IMR-90 (cell line): ENCODE measurements at places on chromosomes 5 and 9. TPM values are rescaled to one million over a fixed set of nuclear protein-coding genes. Genes with fewer than 3 reads are reported as not detected.
A peak's percentile ranks its signal among the peaks of the same experiment; 100 is the strongest.

DNA sequence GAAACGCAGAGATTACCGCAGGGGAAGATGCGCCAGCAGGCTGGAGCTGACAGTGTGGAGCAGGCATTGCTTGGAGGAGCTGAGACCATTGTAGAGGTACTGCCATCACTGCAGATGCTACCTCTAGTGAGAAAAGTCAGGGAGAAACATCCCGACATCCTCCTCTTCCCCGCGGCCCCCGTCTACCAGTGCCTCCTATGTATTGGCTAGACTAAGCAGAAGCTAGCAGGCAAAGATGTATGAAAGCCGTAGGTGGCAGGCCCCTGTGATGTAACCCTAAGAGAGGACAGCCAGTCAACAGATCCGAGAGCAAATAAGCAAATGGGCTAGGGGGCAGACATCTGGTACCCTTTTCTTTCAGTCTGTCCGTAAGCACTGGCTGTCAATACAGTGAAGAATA is 115.5 kb upstream of the ACTBL2 start:
- no peak for DNase-seq

DNA sequence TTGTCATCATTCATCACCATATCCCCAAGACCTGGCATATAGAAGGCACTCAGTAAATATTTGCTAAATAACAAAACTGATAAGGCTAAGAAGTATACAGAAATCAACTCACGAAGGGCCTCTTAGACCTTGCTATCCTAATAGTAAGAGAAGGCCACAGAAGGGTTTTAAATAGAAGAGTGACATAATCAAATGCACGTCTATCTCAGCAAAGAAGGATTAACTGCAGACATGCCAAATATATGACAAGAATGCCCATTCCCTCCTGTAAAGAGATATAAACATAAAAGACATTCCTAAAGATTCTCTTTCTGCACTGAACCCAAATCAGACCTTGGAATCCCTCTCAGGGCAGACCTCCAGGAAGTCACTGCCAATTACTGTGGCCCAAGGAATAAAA is 34.1 kb downstream of the ECPAS start:
- no peak for DNase-seq

- peak; percentile 30 for DNase-seq
Measured at GRCh38 chr5:122126756-122127321, 2.5 kb upstream of the ZNF474 start.

DNA sequence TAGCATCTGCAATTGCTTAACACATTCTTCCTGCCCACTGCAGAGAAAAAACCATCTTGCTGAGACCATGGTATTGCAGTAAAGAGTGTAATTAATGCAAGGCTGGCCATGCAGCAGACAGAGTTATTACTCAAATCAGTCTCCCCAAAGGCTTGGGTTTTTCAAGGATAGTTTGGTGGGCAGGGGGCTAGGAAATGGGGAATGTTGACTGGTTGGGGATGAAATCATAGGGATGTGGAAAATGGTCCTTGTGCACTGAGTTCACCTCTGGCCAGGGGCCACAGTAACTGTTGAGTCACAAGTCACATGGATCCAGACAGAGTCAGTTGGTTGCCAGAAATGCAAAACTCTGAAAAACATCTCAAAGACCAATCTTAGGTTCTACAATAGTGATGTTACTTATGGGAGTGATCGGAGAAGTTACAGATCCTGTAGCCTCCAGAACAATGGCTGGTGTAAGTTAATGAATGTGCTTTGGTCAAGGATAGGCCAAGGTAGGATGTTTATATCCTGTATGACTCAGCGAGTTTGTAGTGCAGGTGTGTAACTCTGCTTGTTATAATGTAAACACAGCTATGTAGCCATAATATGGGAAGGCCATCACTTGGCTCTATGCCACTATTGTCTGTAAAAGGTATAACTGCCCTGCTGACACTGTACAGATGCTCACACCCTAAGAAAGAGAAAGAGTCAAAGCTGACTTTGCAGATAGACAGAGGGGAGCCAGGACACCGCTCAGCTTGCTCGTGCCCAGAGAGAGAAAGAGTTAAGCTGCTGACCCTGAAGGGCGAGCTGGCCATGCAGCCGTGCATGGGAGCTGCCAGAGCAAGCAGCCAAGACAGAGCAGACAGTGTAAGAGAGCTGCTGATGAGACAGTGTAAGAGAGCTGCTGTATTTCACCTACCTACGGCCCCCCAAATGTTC is 27.2 kb downstream of the C9orf152 start:
- peak; percentile 80 for DNase-seq

Gene ZBTB26
- 5.8 and 6.1 TPM in 2 replicates for total RNA-seq

Gene TICAM2
- total RNA-seq = 4.3 and 6.9 TPM in 2 replicates
